ENCODE measurements at places on chromosomes 5 and 9.

- DNase-seq, result no peak
These were observed 2.6 kb upstream of the HABP4 start for GRCh38 chr9:96447406-96447805.

DNA sequence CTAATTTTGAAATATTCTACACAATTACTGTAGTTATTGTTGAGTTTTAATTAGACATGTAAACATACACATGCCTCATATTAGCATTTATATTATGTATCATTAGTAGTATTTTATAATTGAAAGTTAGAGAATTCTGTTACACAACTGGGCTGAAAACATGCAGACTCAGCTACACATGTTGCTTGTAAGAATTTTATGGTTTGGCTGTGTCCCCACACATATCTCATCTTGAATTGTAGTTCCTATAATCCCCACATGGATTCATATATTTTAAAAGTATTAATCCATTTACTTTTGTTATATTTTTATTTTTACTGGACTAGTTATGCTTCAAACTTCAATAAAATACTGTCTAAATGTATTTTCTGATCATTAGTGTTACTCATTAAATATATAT lies 2075.3 kb upstream of the C9orf72 start:
- no peak for DNase-seq

DNA sequence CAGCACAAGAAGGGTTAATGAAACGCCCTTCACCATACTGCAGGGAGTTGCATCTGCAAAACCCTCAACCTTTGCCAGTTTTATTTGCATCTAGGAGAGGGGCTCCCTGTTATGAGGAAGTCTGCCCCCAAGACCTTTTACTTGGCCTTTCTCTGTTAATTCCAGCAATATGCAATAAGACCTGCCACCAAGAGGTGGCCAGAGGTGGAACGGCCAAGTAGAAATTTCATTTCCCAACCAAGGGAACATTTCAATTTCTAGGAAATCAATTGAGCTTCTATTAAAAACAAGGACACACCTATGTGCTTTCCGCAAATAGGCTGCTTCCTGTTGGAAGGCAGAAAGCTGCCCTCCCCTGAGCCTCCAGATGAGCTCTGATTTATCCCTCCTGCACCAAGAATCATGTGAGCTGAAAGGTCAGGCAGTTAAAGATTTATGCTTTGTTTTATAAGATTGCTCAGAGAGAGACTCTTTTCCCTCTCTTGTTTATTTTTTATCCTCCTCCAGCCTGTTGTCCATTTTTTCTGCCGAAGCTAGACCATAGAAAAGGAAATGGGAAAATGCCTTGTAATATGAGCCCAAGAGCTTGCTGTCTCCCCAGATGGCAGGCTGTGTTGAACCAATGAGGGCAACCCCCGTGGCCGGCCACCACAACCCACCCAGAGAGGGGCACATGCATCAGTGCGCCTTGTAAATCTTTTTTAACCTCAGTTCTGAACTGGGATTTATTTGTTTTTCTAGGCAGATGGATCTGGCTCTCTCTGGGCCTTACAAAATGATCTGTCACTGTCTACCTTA lies 572.8 kb downstream of the TLE1 start:
- no peak for DNase-seq

DNA sequence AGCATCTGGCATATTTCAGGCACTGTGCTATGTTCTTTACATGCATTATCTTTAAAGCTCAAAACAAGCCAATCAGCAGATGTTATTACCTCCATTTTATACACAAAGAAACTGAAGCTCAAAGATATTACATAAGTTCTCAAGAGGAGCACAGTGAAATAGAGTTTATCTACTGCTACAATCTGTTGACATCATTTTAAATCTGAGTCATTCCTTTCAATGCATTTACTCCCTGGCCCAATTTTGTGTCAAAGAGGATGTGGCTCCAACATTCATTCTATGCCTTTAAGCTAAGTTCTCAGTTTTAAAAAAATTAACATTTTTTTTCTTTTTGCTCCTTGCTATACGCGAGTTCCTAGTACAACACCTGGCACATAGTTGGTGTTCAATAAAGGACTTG lies 486.3 kb upstream of the ZNF462 start:
- no peak for DNase-seq

DNA sequence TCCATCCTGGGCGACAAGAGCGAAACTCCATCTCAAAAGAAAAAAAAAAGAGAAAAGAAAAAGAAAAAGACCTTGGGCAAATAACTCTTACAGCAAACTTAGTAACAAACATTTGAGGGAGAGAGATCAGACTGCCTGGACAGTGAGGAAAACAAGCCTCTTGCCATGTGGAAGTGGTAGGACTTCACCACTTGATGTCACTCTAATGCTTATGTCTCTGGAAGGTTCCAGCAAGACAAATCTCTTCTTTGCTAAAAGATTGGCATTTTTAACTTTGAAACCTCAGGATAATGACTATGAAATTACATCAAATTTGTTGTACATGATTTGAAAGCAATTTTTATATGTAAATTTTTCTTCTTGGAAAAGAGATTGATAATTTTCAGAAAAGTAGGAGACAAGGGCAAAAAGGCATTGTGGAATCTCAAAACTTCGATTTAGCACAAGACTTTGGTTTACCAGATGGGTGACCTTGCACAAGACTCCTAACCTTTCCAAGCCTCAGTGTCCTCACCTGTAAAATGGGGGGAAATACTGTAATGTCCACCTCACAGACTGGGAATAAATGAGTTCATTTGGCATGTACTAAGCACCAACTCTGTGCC lies 5.4 kb downstream of the ACTL7B start:
- no peak for DNase-seq
